ENCODE measurements at places on chromosomes 5 and 9. TPM values are rescaled to one million over a fixed set of nuclear protein-coding genes. Genes with fewer than 3 reads are reported as not detected.

FAT2 gene
- 0.18 TPM for total RNA-seq

SEMA4D gene
- total RNA-seq, result 13.9 TPM

STPG3 gene
- total RNA-seq, result not detected

TAL2 gene
- total RNA-seq, result not detected

ADAMTS13 gene
- 4.7 TPM for total RNA-seq

ZNF454 gene
- total RNA-seq, result 5.3 TPM

SPINK4 gene
- total RNA-seq, result not detected

LCNL1 gene
- total RNA-seq, result not detected

ACTBL2 gene
- not detected for total RNA-seq

DMRT3 gene
- total RNA-seq, result not detected

SLC23A1 gene
- not detected for total RNA-seq

SH2D3C gene
- 38.1 TPM for total RNA-seq

HTR4 gene
- total RNA-seq, result not detected

MYOZ3 gene
- not detected for total RNA-seq

HACD4 gene
- 12.1 TPM for total RNA-seq

SOHLH1 gene
- not detected for total RNA-seq

ADAMTSL1 gene
- 2.7 TPM for total RNA-seq

SLC6A19 gene
- not detected for total RNA-seq

ZNF782 gene
- total RNA-seq, result 18.0 TPM

NIPAL4 gene
- total RNA-seq, result 8.3 TPM

SPINK6 gene
- total RNA-seq, result not detected

LCP2 gene
- 0.58 TPM for total RNA-seq

C9 gene
- total RNA-seq, result not detected

HAVCR1 gene
- not detected for total RNA-seq

ACSL6 gene
- not detected for total RNA-seq

DMGDH gene
- total RNA-seq, result not detected

CCL27 gene
- total RNA-seq, result not detected

C5orf52 gene
- total RNA-seq, result not detected

EXOSC3 gene
- 190 TPM for total RNA-seq

SPATA31D1 gene
- total RNA-seq, result not detected

PRDM9 gene
- total RNA-seq, result not detected
